ENCODE measurements at places on chromosomes 16 and 17. TPM values are rescaled to one million over a fixed set of nuclear protein-coding genes. Genes with fewer than 3 reads are reported as not detected.

The SLC16A11 gene
- total RNA-seq = not detected

The TPPP3 gene
- total RNA-seq = 28.2 TPM

The ACE gene
- 9.6 TPM for total RNA-seq

The GJC1 gene
- total RNA-seq = 10.1 TPM

The SEZ6 gene
- total RNA-seq = not detected

The CTRB1 gene
- not detected for total RNA-seq

The MYH1 gene
- total RNA-seq = not detected

The GNG13 gene
- total RNA-seq = not detected

The NPIPA8 gene
- total RNA-seq = not detected

The MT3 gene
- 12.8 TPM for total RNA-seq

The NACA2 gene
- not detected for total RNA-seq

The GRB7 gene
- total RNA-seq = 23.6 TPM

The CACNG4 gene
- total RNA-seq = 0.74 TPM

The ABCA6 gene
- 73.2 TPM for total RNA-seq

The CD300H gene
- total RNA-seq = not detected

The ADORA2B gene
- 33.4 TPM for total RNA-seq

The TBX2 gene
- total RNA-seq = 9.8 TPM

The PRAC2 gene
- not detected for total RNA-seq

The HBA2 gene
- 697 TPM for total RNA-seq

The MT1M gene
- total RNA-seq = 63.3 TPM

The EMC6 gene
- total RNA-seq = 18.9 TPM

The TBC1D3I gene
- 1.7 TPM for total RNA-seq

The KIF2B gene
- not detected for total RNA-seq

The HSD17B1 gene
- total RNA-seq = 2.0 TPM

The FNDC8 gene
- total RNA-seq = not detected

The CCL23 gene
- total RNA-seq = 13.3 TPM

The NPIPB6 gene
- total RNA-seq = 7.6 TPM

The TMEM114 gene
- not detected for total RNA-seq

The TSNAXIP1 gene
- not detected for total RNA-seq

The MT1G gene
- not detected for total RNA-seq

The CA5A gene
- total RNA-seq = not detected

The NUPR1 gene
- total RNA-seq = 62.1 TPM

The TMEM92 gene
- total RNA-seq = 0.74 TPM

The HSD11B2 gene
- 30.2 TPM for total RNA-seq

The VAT1L gene
- total RNA-seq = 6.4 TPM

The PDP2 gene
- 14.0 TPM for total RNA-seq

The SMIM22 gene
- total RNA-seq = not detected

The COG7 gene
- total RNA-seq = 21.4 TPM

The EPX gene
- not detected for total RNA-seq

The SMIM5 gene
- total RNA-seq = 2.2 TPM

The SPNS3 gene
- total RNA-seq = not detected

The CLEC19A gene
- not detected for total RNA-seq

The KRTAP4-6 gene
- total RNA-seq = not detected

The RNF112 gene
- 1.5 TPM for total RNA-seq

The DLX3 gene
- total RNA-seq = 1.7 TPM

The DHODH gene
- total RNA-seq = 4.2 TPM

The OTOP2 gene
- total RNA-seq = not detected

The NPIPB9 gene
- not detected for total RNA-seq

The OR1A1 gene
- total RNA-seq = not detected

The STX1B gene
- 4.7 TPM for total RNA-seq

The SYNGR3 gene
- total RNA-seq = 8.3 TPM

The PPY gene
- not detected for total RNA-seq

The CCL18 gene
- not detected for total RNA-seq

The MT4 gene
- total RNA-seq = 25.8 TPM

The GUCY2D gene
- total RNA-seq = not detected

The KRTAP1-1 gene
- total RNA-seq = not detected

The CLEC18A gene
- total RNA-seq = 1.2 TPM

All from vagina (tissue), 2 donors.